Cerebellar nuclear complex (tissue), 1 donor: ENCODE measurements at places on chromosomes 6 and 20.

- DNase-seq, result no peak
Measured at GRCh38 chr6:15518878-15519277, 143.9 kb downstream of the DTNBP1 start.

- no peak for DNase-seq
Measured at GRCh38 chr20:5890773-5891441, 59.4 kb downstream of the TRMT6 start.

GRCh38 chr6:85136310-85136709, 313.6 kb upstream of the NT5E start:
- DNase-seq, result no peak

GRCh38 chr6:18600255-18600654, 213.1 kb downstream of the RNF144B start:
- DNase-seq, result no peak

DNA sequence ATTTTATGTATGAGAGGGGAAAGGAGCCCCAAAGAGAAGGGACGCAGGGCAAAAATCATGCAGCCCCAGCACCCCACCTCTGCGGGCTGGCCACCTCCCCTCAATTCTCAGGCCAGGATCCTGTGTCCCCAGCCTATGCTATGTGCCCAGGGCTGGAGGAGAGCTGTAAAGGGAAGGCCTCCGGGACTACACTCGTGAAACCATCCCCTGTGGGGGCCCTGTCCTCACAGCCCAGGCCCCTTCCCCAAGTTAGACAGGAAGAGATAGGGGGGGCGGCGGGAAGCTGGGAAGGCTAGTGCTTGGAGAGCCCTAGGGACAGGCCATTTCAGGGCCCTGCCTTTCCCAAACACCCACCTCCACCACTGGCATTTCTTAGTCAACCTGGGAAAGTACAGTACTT, 1.4 kb upstream of the COL11A2 start:
- DNase-seq, result no peak

DNA sequence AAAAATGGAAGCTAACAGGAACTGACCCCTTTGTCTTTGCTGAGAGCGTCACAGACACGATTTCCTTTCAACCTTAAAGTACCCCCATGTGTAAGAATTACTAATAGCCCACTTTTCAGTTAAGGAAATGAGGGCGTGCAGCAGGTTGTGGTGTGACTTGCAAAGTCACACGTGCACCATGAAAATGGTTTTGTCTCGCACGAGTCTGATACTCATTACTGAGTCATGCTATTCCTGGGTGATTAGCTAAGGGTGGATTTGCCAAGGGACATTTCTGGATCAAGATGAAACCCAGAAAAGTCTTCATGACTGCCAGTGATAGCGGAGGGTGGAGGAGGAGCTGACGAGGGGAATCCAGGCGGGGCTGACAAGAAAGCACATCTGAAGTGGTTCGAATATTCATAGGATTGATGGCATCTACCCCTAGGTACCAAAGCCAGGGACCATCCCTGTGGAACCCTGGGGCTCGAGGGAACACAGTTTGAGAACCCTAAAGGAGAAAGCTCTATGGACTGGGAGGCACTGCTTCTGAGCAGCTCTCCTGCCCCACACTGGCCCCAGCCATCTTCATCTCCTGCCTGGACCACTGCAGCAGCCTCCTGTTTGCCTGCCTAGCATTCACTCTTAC, 12.1 kb upstream of the NFATC2 start:
- DNase-seq, result no peak

- DNase-seq, result no peak
Measured at GRCh38 chr6:169868458-169868857, 117.0 kb downstream of the ERMARD start.

DNA sequence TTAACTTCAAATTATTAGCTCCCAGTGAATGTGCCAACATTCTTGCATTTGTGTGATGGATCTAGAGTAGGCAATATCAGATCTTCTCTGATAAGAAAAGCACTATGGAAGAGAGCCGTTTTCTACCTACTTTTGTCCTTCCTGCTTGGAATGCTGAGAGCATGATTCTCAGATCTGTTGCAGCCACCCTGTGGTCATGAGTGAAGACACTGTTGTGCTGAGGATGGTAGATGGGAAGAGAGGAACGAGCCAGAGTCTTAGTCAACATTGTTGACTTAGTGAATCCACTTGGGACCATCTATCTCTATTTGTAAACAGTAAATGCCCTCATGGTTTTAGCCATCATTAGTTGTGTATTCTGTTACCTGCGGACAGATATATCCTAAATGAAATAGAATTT, 202.6 kb downstream of the CD109 start:
- no peak for DNase-seq

DNA sequence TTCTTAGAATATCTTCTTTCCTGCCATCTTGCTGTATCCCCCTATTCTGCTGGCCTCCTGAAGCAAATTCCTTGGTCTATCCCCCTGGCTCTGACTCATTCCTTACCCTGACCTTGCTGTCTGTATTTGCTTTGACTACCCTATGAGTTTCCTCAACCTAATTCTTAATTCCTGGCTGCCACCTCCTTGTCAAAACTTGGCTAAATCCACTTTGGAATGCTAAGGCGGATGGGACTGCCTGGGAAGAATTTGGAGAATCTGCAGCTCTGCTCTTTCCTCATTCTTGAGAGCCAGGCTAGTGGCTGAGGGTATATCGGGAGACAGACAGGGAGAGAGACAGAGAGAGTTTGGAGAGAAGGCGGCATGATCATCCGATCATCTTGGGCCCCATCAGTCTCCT, 24.4 kb downstream of the CAP2 start:
- no peak for DNase-seq

- DNase-seq, result no peak
Measured at GRCh38 chr6:112691289-112691688, 344.2 kb downstream of the RFPL4B start.

GRCh38 chr6:56244528-56245253, 2.7 kb downstream of the COL21A1 start:
- no peak for DNase-seq

DNA sequence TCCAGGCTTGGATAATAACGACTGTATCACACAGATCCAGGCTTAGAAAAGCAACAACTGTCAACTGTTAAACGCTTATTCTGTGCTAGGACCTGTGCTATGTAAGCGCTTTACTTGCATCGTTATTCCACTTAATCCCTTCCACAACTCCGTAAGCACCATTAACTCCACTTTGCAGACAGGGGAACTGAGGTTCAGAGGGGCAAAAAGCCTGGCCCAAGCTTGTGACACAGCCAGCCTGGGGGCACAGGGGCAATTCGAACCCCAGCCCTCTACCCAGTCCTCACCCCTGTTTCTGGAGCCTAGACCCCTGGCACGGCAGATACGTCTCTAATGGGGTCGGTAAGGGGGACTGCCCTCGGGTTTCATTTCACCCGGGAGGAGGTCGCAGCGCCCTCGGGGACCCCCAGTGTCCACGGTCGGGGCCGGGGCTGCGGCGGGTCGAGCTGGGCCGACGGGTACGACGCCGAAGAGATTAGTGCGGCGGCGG, 411 bp downstream of the DSN1 start:
- no peak for DNase-seq

DNA sequence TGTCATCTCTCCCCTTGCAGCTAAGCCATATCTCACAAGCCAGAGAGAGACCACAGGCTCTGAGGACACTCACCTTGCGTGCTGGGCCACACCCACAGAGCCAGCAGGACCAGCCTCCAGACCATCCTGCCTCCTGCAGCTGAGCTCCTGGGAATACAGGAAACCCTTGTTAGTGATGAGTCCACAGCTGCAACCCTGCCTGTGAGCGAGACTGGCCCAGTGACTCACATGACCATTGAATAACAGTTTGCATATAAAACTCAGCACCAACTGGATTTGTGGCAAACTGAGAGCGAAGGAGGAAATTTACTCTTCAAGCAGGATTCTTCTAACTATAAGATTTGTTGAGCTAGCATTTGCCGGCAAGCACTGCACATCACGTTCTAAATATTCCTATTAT, 3.0 kb downstream of the THBS2 start:
- DNase-seq, result no peak

DNA sequence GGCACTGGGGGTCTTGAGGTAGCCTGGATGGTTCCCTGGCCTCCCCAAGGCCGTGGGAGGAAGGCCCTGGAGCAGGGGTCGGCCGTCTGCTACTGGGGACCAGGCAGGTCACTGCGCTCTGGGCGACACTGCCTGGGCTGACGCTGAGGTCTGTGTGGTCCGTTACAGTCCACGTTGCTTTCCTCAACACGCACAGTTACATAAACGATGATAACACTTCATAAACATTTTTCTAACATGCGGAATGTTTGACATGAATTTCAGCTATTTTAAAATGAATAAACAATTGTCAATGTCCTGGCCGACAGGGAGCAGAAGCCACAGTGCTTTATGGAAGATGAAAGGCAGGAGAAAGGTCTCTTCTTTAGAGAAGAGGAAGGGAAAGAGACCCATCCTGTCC, 10.2 kb upstream of the RBBP8NL start:
- no peak for DNase-seq

GRCh38 chr6:49528571-49528970, 21.9 kb upstream of the C6orf141 start:
- DNase-seq, result no peak

GRCh38 chr6:5961836-5962235, 44.9 kb downstream of the NRN1 start:
- DNase-seq, result no peak

DNA sequence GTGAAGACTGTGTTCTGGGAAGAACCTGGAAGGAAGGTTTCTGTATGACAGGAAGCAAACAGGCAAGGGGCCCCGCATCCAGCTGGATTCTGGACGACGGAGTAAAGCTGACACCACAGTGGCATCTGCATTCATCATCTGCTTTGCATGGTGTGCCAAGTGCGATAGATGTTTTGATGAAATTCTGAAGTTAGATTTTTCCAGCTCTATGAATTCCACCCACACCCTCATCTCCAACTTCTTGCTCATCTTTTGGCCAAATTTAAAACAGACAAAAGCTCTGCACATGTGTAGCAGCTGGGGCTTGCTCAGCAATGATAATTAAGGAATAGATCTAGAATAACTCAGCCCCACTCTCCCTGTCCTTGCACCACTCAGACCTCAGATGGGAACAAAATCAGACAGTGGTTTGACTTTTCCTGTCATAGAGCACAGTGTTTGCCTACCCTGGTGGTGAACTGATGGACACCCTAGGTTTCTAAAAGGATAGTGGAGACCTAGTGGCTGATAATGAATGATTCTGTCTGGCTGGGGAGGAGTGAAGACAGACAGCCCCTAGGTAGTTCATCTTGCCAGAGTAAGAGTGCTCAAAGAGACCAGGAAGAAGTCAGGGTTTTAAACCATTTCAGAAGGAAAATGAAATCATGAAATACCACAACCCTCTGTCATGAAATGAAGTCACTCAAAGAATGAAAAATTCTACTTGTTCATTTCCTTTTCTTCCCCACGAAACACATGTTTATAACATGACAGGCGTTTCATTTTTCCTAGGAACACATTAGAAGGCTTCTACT, 85.8 kb downstream of the BCAS1 start:
- no peak for DNase-seq

DNA sequence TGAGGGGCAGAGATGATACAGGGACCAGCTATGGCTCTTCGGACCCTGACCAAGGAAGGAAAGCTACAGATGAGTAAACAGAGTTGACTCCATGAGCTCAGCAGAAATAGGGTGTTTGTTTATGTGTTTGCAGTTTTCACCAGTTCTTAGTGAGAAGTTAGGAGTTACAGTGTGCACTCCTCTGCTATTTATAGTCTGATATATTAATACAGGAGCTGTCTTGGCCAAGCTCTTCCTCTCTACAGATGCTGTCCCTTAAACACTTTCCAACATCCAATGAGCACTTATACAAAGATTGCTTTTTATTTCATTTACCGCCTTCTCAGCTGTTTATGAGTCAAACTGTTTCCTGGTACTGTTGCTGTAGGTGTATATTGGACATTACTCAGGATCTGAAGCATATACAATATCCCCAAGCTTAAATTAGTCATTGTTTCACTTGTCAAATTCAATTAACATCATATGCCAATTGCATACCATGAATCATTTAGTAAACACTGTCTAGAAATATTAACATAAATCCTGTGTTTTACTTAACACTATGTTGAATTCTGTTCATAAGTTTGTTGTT, 618.0 kb downstream of the PRKN start:
- no peak for DNase-seq

- DNase-seq, result no peak
Measured at GRCh38 chr20:45991616-45992015, 17.1 kb upstream of the MMP9 start.

GRCh38 chr6:101224751-101225150, 168.8 kb upstream of the GRIK2 start:
- DNase-seq, result no peak

GRCh38 chr20:63924241-63924640, 29.3 kb downstream of the DNAJC5 start:
- no peak for DNase-seq

GRCh38 chr6:52661551-52661950, 9.4 kb upstream of the TMEM14A start:
- no peak for DNase-seq

DNA sequence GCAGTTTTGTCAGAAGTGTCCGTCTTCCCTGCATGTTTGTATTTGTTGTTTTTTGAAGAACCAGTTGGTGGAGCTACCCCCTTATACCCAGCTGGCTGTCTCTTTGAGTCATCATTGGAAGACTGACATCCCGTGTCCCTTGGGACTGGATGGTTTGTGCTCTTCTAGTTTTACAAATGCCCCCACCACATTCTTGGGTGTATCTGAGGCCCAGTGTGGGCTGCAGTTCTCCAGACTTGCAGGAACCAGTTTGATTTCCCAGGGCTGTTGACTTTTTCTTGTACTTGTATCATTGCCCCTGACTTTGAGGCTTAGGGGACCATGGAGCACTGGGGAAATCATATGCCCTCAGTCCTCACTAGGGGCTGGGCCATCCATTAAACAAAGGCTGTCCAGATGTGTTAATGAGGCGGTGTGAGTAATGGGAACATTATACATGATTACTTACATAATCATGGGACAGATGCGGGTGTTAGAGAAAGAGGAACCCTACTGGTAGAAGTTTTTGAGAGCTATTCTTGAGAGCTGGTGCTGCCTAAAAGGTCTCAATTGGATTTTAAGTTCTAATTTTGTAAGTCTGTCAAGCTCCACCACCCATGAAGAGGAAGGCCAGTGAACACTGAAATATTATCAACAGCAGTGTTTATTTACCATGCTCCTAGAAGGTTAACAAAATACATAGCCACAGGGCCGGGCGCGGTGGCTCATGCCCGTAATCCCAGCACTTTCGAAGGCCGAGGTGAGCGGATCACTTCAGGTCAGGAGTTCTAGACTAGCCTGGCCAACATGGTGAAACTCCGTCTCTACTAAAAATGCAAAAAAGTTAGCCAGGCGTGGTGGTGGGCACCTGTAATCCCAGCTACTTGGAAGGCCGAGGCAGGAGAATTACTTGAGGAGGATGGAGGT, 8.5 kb downstream of the JARID2 start:
- no peak for DNase-seq

DNA sequence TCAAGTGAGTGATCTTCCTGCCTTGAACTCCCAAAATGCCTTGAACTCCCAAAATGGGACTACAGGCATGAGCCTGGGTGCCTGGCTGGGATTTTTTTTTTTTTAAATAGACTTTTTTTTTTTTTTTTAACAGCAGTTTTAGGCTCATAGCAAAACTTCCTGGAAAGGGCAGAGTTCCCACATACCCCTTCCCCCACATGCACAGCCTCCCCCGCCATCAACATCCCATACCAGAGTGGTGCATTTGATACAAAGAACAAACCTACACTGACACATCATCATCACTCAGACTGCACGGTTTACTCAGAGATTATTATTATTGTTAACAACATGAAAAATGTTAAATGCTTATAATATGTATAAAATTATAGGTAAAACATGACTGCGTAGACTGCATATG, 26.0 kb downstream of the UQCC1 start:
- no peak for DNase-seq
